ENCODE measurements at places on chromosomes 5 and 9.
A peak's percentile ranks its signal among the peaks of the same experiment; 100 is the strongest.

- no peaks in the 10 kb centered on the region for H3K27me3 ChIP-seq
- no peak overlapping the region for H3K4me3 ChIP-seq
- no peak for DNase-seq
Observed at GRCh38 chr5:139574641-139575312, 13.6 kb downstream of the UBE2D2 start.

DNA sequence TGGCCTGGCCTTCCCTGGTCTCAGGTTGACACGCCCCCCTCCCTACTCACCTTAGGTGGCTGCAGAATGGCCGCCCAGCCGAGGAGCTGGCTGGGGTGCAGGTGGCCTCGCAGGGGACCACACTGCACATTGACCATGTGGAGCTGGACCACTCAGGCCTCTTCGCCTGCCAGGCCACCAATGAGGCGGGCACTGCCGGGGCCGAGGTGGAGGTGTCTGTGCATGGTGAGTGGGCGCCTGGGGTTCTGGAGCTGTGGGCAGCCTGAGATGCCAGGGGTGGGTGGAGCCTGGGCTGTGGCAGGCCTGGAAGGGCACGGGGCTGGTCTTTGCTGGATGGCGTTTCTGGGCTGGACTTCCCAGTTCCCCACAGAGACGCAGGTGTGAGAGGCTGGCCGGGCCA lies 88.7 kb upstream of the ASS1 start:
- H3K4me3 ChIP-seq, result no peak overlapping the region
- H3K27me3 ChIP-seq, result peaks cover 9% of the 10 kb centered on the region
- H3K36me3 ChIP-seq, result peaks cover 16% of the 10 kb centered on the region
- peaks cover 4% of the 10 kb centered on the region for H3K4me1 ChIP-seq

DNA sequence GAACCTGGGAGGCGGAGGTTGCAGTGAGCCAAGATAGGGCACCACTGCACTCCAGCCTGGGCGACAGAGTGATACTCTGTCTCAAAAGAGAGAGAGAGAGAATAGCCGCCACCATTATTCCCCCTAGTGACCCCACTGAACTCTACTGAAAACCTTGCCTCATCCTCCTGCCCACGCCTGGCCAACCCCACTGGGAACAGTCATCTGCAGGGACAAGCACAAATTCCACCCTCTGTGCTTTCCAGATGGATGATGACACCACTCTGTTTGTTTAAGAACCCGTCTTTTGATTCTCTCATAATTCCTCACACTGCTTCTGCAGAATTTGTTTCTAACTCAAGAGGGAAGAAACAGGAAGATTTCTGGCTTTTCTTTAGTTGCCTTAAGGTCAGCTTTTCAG lies 12.2 kb downstream of the BHMT2 start:
- no peak for DNase-seq
- H3K27me3 ChIP-seq, result no peaks in the 10 kb centered on the region
- H3K4me1 ChIP-seq, result peaks cover 7% of the 10 kb centered on the region
- no peaks in the 10 kb centered on the region for H3K36me3 ChIP-seq
- no peak overlapping the region for H3K4me3 ChIP-seq

- no peak for DNase-seq
- no peak overlapping the region for H3K4me3 ChIP-seq
- peaks cover 2% of the 10 kb centered on the region for H3K27me3 ChIP-seq
- no peaks in the 10 kb centered on the region for H3K36me3 ChIP-seq
- no peak overlapping the region for H3K27ac ChIP-seq
- peaks cover 4% of the 10 kb centered on the region for H3K4me1 ChIP-seq
Observed at GRCh38 chr9:35956651-35957050, 1.3 kb downstream of the OR2S2 start.

DNA sequence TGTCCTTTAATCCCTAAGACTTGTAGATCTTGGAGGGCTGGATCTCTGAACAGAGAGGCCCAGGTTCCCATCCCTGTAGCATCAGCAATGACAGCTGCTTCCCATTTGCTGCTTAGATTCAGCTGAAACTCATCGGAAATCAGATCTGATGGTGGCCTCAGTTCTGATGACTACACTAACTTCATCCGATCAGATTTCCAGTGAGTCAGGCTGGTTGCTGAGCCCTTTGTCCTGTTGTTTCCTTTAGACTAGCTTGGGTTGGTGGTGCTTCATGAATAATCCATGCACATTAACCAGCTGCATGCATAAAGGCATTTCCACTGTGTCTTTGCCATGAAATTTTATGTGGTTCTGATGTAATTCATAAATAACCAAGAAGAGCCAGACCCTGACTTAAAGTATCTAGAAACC lies 195.2 kb upstream of the TUT7 start:
- no peak for DNase-seq
- H3K27me3 ChIP-seq, result peaks cover 2% of the 10 kb centered on the region
- peak overlapping the region; percentile 75 for H3K27ac ChIP-seq
- H3K4me3 ChIP-seq, result no peak overlapping the region
- peaks cover 15% of the 10 kb centered on the region for H3K4me1 ChIP-seq

DNA sequence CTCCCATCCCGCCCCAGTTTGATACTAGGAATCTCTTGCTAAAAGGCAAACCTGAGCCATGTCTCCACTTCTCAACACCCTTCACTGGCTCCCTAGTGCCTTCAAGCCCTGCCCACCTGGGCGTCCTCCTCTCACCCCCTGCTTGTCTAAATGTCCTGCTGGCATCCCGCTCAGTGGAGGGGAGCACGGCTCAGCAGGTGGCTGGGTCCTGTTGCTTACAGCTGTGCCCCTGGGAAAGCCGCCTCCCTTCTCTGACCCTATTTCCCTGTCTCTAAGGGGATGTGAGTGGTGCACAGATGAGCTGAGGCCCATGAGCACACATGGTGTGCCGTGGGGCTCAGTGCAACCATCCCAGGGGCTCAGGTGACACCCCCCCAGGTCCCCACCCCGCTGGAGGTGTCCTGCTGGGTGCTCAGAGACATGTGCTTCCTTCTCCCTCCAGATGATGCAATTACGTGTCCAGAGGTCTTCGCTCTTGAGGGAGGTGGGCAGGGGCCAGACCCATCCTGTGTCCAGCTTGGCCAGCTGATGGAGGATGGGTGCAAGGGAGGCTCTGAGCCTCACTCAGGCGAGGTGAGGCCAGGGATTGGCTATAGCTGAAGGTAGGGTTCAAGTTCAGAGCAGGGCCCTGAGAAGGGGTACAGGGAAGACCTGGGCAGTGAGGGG lies 24.1 kb downstream of the FLT4 start:
- peaks cover 4% of the 10 kb centered on the region for H3K27me3 ChIP-seq
- no peak overlapping the region for H3K4me3 ChIP-seq
- no peaks in the 10 kb centered on the region for H3K4me1 ChIP-seq
- H3K36me3 ChIP-seq, result no peaks in the 10 kb centered on the region

- no peak for DNase-seq
- peaks cover 4% of the 10 kb centered on the region for H3K36me3 ChIP-seq
- peaks cover 51% of the 10 kb centered on the region for H3K4me1 ChIP-seq
- H3K27ac ChIP-seq, result no peak overlapping the region
- peaks cover 9% of the 10 kb centered on the region for H3K27me3 ChIP-seq
Observed at GRCh38 chr5:73273379-73274050, 100.5 kb downstream of the TMEM174 start.

- H3K27ac ChIP-seq, result no peak overlapping the region
- H3K4me1 ChIP-seq, result no peaks in the 10 kb centered on the region
- H3K27me3 ChIP-seq, result peaks cover 2% of the 10 kb centered on the region
- DNase-seq, result no peak
- H3K36me3 ChIP-seq, result no peaks in the 10 kb centered on the region
- no peak overlapping the region for H3K4me3 ChIP-seq
Observed at GRCh38 chr5:137245438-137245837, 253.7 kb downstream of the SPOCK1 start.

- H3K27ac ChIP-seq, result no peak overlapping the region
- no peak overlapping the region for H3K4me3 ChIP-seq
- no peaks in the 10 kb centered on the region for H3K27me3 ChIP-seq
- no peaks in the 10 kb centered on the region for H3K4me1 ChIP-seq
- DNase-seq, result no peak
Observed at GRCh38 chr9:68546596-68547390, 6.1 kb upstream of the TMEM252 start.

DNA sequence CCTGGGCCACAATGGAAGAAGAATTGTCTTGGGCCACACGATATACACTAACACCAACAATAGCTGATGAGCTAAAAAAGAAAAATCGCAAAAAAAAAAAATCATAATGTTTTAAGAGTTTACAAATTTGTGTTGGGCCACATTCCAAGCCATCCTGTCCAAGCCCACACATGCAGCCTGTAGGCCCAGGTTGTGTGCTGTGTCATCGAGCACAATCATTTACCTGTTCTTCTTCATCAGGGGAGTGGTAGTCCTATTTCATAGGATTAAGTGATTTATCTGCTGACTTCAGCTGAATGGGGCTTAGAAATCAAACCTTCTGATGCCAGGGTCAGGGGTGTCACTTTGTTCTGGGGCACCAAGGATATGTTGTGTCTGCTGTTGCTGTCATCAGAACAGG lies 44.6 kb upstream of the ELL2 start:
- no peaks in the 10 kb centered on the region for H3K27me3 ChIP-seq
- no peaks in the 10 kb centered on the region for H3K4me1 ChIP-seq
- H3K36me3 ChIP-seq, result no peaks in the 10 kb centered on the region
- no peak overlapping the region for H3K4me3 ChIP-seq

DNA sequence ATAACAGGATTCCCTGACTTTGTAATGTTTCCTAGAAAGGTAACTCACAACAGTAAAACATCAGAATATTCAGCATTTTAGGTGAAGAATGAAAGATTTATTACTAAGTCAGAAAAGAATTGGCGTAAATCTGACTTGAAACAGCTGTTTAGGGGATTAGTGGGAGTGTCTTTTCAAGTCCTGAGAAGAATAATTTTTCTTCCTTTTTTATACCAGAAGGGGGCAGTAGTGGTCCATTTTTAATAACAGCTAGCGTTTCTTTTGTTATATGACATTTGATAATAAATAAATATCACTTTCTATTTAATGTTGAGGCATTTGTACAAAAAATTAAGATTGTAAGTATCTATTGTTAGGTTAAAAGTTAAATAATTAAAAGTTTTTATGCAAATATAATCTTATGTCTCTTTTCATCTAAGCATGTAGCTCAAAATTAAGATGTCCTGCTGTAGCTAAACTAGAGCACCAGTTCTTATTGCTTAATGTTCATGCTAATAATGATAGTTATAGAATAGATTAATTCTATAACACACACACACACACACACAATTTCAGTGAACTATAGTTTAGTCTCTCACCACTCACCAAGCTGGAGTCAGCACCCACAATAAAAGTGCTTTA lies 258.7 kb upstream of the ARRDC3 start:
- no peaks in the 10 kb centered on the region for H3K27me3 ChIP-seq
- DNase-seq, result no peak
- no peaks in the 10 kb centered on the region for H3K4me1 ChIP-seq
- no peak overlapping the region for H3K27ac ChIP-seq

DNA sequence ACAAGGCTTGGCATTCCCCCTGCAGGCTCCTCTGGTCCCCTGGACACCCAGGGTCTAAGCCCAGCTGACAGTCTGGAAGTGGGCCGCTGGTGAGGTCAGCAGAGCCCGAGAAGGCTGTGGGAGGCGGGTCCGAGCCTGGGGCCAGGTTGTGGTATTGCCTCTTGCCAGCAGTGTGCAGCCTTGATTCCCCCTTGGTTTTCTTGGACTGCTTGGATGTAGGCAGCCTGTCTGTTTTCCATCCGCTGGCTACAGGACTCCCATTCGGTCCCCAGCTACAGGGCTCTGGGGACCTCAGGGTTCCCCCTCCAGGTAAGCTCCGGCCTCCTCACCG lies 1.6 kb downstream of the AIF1L start:
- peaks cover 3% of the 10 kb centered on the region for H3K27me3 ChIP-seq
- no peak for DNase-seq
- no peaks in the 10 kb centered on the region for H3K36me3 ChIP-seq
- H3K4me3 ChIP-seq, result no peak overlapping the region

DNA sequence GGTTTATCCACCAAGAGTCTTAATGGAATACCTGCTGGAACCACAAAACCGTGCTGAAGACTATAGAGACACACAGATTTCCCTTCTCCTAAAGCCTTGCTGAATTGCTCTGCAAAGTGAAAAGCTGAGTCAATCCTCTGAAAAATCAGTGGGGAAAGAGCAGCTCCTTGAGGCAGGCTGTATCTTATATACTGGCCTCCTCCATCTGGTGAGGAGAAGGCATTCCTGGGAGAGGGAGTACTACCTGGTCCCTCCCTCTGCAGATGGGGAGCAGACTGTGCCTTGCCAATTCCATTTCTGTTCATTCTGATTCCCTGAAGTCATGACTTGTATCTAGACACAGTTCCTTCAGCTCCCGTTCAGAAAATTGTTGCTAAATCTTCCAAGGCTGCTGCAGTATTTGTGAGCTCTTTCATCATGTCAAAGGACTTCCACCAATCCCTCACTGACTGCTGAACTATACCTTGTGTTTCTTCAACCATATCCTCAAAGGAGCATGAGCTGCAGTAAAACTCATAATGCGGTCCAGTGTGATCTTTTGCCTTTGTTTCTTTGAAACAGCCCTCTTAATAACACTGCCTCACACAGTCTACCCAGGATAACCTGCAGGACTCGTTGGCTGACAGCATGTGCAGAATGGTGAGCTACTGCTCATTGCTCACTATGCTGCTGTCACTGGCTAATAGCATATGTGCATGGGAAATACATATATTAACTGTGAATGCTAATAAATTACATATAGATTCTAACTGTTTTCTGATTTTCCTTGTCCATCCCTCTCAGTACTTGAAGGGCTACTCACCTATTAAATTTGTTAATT lies 84.5 kb downstream of the FOXD1 start:
- no peak overlapping the region for H3K4me3 ChIP-seq
- H3K27ac ChIP-seq, result no peak overlapping the region
- H3K36me3 ChIP-seq, result no peaks in the 10 kb centered on the region
- no peak for DNase-seq
- H3K27me3 ChIP-seq, result no peaks in the 10 kb centered on the region

- H3K4me3 ChIP-seq, result no peak overlapping the region
- peaks cover 6% of the 10 kb centered on the region for H3K4me1 ChIP-seq
- H3K36me3 ChIP-seq, result no peaks in the 10 kb centered on the region
- no peak for DNase-seq
- H3K27me3 ChIP-seq, result peaks cover 2% of the 10 kb centered on the region
Observed at GRCh38 chr9:28598408-28598807, 1025.1 kb upstream of the C9orf72 start.

DNA sequence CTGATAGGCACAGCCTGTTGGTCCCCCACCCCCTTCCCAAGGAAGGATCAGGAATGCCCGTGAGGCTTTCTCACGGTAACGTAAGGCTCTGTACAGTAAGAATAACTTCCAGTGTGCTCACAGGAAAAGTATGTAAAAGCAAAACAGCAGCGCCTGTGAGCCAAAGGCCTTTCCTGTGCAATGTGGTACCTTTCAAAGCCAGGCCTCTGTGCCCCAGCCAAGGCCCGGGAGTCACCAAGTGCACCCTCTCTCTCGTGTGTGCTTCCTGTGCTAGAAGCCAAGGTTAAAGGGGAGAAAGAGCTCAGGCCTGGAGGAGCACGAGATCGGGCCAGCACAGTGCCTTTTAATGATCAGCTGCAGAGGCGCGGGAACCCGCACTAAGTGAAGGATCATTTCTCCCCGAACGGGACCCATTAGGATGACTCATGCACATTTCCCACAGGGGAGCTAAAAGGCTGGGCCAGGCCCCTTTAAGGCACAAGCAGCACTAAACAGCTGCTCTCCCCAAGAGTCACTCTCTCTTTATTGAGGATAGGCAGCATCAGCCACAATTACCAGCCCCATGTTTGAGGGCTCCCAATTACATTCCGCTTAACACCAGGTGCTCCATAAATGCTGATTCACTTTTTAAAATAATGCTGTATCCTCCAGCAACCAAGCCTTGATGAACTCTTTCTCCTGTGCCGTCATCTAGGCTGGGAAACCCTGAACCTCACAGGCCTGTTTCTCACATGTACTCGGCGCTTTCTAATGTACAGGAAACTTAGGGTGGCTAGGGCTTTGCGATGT lies 42.8 kb downstream of the SHB start:
- no peaks in the 10 kb centered on the region for H3K36me3 ChIP-seq
- H3K27ac ChIP-seq, result peak overlapping the region; percentile 99
